Sigmoid colon (tissue), 7 donors: ENCODE measurements at places on chromosomes 12 and 14.

- no peak overlapping the region for H3K4me3 ChIP-seq
- peaks cover 3% of the 10 kb centered on the region for H3K4me1 ChIP-seq
- no peak for DNase-seq
- no peaks in the 10 kb centered on the region for H3K27me3 ChIP-seq
Measured at GRCh38 chr12:52087961-52088820, 8.7 kb downstream of the SMIM41 start.

GRCh38 chr14:58430156-58430555 is 2.6 kb downstream of the KIAA0586 start:
- H3K4me1 ChIP-seq: peaks cover 20% of the 10 kb centered on the region
- no peaks in the 10 kb centered on the region for H3K27me3 ChIP-seq
- peaks cover 46% of the 10 kb centered on the region for H3K36me3 ChIP-seq

DNA sequence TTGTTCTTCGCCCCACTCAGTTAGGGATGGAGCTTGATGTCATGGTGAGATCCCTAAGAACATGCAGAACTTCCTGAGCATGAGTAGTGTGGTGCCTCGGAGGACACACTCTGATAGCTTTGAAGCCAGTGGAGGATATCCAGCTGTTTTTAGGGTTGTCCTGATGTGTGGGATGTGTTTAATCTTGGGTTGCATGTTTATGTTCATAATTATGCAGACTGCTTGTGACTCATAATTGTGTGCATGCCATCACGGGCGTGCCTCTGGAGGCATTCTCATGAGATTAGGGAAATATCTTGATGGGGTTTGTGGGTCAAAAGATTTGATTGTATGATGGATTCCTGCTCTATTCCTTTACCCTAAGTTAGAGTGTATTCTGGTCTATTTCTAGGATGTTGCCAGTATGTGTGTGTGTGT is 267.4 kb upstream of the PELI2 start:
- H3K27me3 ChIP-seq: no peaks in the 10 kb centered on the region
- no peak overlapping the region for H3K27ac ChIP-seq
- DNase-seq: no peak
- no peaks in the 10 kb centered on the region for H3K36me3 ChIP-seq
- no peak overlapping the region for H3K4me3 ChIP-seq

GRCh38 chr12:107513184-107513583 is 172.4 kb upstream of the PWP1 start:
- no peak for DNase-seq
- no peak overlapping the region for H3K4me3 ChIP-seq
- peaks cover 6% of the 10 kb centered on the region for H3K4me1 ChIP-seq
- H3K36me3 ChIP-seq: no peaks in the 10 kb centered on the region
- no peaks in the 10 kb centered on the region for H3K27me3 ChIP-seq

DNA sequence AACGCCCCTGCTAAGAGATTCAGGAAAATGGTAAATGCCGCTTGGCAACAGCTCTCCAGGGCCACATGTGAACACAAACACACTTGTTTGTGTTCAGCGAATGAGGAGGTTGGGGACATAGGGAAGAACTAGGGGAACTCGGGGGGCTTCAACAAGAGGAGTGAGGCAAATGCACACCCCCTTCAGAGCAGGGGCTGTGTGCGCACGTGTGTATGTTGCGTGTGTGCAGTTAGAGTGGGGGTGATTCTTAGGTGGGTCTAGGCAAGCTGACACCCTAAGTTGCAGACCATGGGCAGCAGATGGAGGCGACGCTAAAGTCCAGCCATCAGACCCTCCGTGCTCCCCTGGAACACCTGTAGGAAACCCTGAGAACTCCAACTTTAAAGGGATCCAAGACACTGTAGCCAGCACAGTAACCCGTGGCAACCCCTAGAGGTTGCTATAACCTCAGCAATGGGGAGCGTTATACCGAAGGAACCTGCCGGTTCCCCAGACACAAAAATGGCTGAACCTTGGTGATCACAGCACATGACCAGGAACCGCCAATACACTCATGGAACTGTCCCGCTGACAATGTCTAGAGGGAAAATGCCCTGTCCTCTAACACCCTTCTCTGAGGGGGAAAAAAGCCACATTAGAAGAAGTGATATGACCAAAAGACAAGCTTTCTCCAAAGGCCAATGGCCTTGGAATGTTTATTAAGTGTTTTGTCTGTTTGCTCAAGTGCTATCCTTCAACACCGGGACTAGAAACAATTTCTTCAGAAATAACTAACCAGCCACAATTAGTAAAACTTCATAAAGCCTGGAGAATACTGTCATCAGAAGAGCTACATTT is 86.5 kb upstream of the CEP83 start:
- H3K4me3 ChIP-seq: no peak overlapping the region
- no peak overlapping the region for H3K27ac ChIP-seq
- no peaks in the 10 kb centered on the region for H3K27me3 ChIP-seq
- no peak for DNase-seq
- H3K36me3 ChIP-seq: no peaks in the 10 kb centered on the region

- H3K36me3 ChIP-seq: no peaks in the 10 kb centered on the region
- DNase-seq: no peak
- H3K4me1 ChIP-seq: no peaks in the 10 kb centered on the region
- H3K27me3 ChIP-seq: no peaks in the 10 kb centered on the region
Measured at GRCh38 chr12:102347811-102348210, 132.6 kb downstream of the IGF1 start.

DNA sequence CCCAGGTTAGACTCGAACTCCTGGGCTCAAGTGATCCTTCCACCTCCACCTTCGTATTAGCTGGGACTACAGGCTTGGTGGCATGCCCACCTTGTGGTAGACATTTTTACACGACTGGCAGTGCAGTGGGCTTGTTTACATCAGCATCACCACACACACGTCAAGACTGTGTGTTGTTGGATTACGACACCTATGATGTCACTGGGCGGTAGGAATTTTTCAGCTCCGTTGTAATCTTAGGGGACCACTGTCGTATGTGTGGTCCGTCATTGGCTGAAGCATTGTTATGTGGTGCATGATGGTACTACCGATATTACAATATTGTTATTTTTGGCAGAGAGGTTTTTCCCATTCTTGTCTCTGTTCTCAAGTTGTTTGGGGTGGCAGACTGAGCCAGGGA is 50.7 kb downstream of the TSPAN9 start:
- no peak overlapping the region for H3K27ac ChIP-seq
- H3K27me3 ChIP-seq: no peaks in the 10 kb centered on the region
- no peak for DNase-seq
- no peak overlapping the region for H3K4me3 ChIP-seq

GRCh38 chr14:73245480-73246325 is 8.4 kb downstream of the PAPLN start:
- no peaks in the 10 kb centered on the region for H3K27me3 ChIP-seq
- H3K27ac ChIP-seq: no peak overlapping the region
- no peak for DNase-seq
- peaks cover 13% of the 10 kb centered on the region for H3K36me3 ChIP-seq

GRCh38 chr14:27386391-27386790 is 788.6 kb upstream of the NOVA1 start:
- H3K27me3 ChIP-seq: no peaks in the 10 kb centered on the region
- no peak overlapping the region for H3K4me3 ChIP-seq

GRCh38 chr12:109946505-109946904 is 46.4 kb downstream of the TCHP start:
- peaks cover 45% of the 10 kb centered on the region for H3K4me1 ChIP-seq
- no peak for DNase-seq
- no peaks in the 10 kb centered on the region for H3K27me3 ChIP-seq

DNA sequence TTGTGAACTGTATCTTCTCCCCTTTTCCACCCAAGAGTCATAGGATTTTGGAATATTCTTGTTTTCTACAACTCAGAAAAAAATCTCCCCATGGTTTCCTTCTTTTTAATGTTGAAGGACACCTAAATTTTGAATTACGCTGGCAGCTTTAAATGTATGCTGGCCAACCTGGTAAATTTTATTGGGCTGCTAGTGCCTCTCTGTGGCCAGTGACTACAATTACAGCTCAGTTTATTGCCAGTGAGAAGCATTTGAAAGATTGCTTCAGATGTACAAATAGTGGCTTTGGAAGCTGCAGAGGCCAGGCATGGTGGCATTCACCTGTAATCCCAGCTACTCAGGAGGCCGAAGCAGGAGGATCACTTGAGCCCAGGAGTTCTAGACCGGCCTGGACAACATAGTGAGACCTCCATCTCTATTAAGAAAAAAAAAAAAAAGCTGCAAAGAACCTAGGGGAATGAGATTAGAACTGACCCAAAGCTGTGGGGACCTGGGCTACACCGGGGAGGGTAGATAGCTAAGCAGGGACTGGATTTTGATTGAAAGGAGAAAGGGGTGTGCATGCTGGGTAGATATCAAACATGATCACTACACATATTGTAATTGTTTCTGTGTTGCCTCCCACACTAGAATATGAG is 7.6 kb upstream of the RAB21 start:
- no peak overlapping the region for H3K4me3 ChIP-seq
- DNase-seq: no peak
- no peak overlapping the region for H3K27ac ChIP-seq
- H3K36me3 ChIP-seq: no peaks in the 10 kb centered on the region
- no peaks in the 10 kb centered on the region for H3K27me3 ChIP-seq

GRCh38 chr14:78983126-78983525 is 813.0 kb downstream of the NRXN3 start:
- H3K27ac ChIP-seq: no peak overlapping the region
- H3K36me3 ChIP-seq: no peaks in the 10 kb centered on the region
- no peak overlapping the region for H3K4me3 ChIP-seq
- no peaks in the 10 kb centered on the region for H3K4me1 ChIP-seq
- DNase-seq: no peak
- no peaks in the 10 kb centered on the region for H3K27me3 ChIP-seq

DNA sequence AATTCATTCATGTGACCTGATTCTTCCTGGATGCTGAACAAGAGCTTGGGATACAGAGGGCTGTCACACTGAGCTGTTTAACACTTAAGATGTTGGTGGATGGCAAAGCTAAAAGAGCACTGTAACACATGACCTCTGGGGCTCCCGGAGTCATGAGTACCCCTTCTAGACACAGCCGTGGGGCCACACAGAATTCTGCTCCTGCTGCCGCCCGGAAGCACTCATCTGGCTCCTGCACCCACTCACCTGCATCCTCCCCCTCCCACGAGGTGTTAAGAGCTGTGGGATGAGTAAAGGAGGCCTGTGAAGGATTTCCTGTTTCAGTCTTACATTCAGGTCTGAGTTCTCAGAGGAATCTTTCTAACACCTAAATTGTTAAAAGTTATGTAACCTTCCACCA is 78.0 kb upstream of the SSTR1 start:
- no peaks in the 10 kb centered on the region for H3K27me3 ChIP-seq
- H3K4me3 ChIP-seq: no peak overlapping the region
- no peak overlapping the region for H3K27ac ChIP-seq
- H3K4me1 ChIP-seq: no peaks in the 10 kb centered on the region

- no peak for DNase-seq
- no peaks in the 10 kb centered on the region for H3K27me3 ChIP-seq
Measured at GRCh38 chr14:24179961-24180796, 8.3 kb downstream of the REC8 start.

DNA sequence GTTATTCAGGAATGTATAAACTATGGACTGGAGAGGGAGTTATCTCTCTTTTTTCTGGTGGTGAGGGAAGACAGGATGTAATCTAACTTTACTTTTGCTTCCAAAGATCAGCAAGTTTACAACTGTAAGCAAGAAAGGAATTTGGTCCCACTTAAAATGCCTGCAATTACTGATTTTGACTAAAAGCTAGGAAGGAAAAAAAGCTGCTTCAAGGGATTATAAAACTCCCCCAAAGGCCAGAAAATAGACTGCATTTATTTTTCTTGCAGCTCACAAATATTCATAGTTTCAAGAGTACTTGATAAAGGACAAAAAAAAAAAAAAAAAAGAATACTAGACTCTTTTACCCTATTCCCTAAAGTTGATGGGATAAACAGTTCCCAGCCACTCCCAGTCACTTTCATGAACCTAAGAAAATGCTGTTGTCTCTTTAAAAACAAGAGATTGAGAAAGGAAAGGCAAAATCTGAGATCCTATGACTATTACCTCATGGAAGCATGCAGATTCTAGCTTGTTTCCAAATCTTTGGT is 128.7 kb upstream of the BMP4 start:
- no peaks in the 10 kb centered on the region for H3K4me1 ChIP-seq
- H3K36me3 ChIP-seq: no peaks in the 10 kb centered on the region
- no peak for DNase-seq
- no peaks in the 10 kb centered on the region for H3K27me3 ChIP-seq

DNA sequence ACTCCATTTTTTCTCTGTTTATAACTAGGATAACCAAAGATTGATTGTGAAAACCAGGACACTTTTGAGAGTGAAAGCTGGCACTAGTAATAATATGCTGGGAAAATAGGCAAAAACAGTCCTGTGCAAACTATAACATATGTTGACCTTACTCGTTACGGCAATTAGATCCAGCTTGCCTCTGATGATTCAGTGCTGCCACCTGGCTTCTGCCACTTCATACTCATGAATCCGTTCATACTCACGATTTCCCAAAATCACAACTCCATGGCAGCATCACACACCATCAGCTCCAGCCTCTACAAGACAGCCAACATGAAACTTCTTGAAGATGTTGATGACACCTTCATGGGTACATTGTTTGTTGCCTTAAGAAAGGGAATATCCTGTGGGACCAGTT is 49.1 kb upstream of the CAND1 start:
- DNase-seq: no peak
- H3K27ac ChIP-seq: no peak overlapping the region
- no peaks in the 10 kb centered on the region for H3K27me3 ChIP-seq
- H3K4me3 ChIP-seq: no peak overlapping the region
- no peaks in the 10 kb centered on the region for H3K4me1 ChIP-seq
- no peaks in the 10 kb centered on the region for H3K36me3 ChIP-seq

- H3K27ac ChIP-seq: peak overlapping the region; percentile 13
- no peaks in the 10 kb centered on the region for H3K36me3 ChIP-seq
- no peak overlapping the region for H3K4me3 ChIP-seq
- no peak for DNase-seq
- peaks cover 69% of the 10 kb centered on the region for H3K4me1 ChIP-seq
Measured at GRCh38 chr14:93085911-93086310, 29.8 kb downstream of the ITPK1 start.

GRCh38 chr12:41289501-41289900 is 101.4 kb downstream of the PDZRN4 start:
- no peak overlapping the region for H3K4me3 ChIP-seq
- no peaks in the 10 kb centered on the region for H3K27me3 ChIP-seq
- H3K27ac ChIP-seq: no peak overlapping the region
- no peaks in the 10 kb centered on the region for H3K36me3 ChIP-seq
- DNase-seq: no peak

DNA sequence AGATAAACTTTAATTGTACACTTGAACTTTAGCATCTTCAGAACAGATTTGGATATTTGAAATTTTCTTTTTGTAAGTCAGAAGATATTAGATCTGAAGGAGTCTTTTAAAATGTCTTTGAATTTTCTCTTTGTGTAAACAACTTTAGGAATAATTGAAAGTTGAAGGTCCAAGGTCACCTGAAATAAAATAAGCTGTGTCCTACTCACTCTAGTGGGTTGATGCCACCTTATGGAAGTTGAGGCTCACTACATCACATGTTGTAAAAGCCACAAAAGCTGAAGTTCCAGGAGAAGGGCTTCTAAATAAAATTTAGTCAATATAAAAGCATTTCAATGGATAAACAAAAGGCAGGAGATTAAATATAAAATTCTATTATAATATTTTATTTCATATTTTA is 122.0 kb upstream of the ATXN7L3B start:
- no peaks in the 10 kb centered on the region for H3K4me1 ChIP-seq
- no peaks in the 10 kb centered on the region for H3K36me3 ChIP-seq
- H3K4me3 ChIP-seq: no peak overlapping the region
- no peak overlapping the region for H3K27ac ChIP-seq

GRCh38 chr14:34721129-34721528 is 6.7 kb upstream of the CFL2 start:
- no peaks in the 10 kb centered on the region for H3K27me3 ChIP-seq
- no peak for DNase-seq
- no peak overlapping the region for H3K27ac ChIP-seq
- no peaks in the 10 kb centered on the region for H3K36me3 ChIP-seq

GRCh38 chr12:98814254-98814653 is 169.2 kb downstream of the APAF1 start:
- no peak overlapping the region for H3K27ac ChIP-seq
- H3K27me3 ChIP-seq: no peaks in the 10 kb centered on the region
- no peaks in the 10 kb centered on the region for H3K36me3 ChIP-seq
- no peak for DNase-seq
- H3K4me1 ChIP-seq: no peaks in the 10 kb centered on the region
